ENCODE measurements at places on chromosomes 4 and X.

DNA sequence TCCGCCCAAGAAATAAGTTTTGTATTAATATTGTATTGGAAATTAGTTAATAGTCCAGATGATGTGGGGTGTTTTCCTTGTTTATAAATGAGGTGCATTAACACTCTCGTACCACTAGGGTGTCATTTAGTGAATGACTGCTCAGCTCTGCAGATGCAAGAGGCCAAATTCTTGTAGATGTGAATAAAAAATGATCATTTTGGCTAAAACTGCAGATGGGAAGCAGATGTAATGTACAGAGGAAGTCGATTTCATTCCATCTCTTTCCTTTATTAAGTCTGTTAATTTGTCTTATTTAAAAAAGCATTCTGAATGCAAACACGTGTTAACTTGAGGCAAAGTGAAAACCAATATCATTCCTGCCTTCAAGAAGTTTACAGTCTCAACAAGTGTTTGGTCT, 108.1 kb downstream of the DHX15 start:
- DNase-seq, result peak; percentile 2

DNA sequence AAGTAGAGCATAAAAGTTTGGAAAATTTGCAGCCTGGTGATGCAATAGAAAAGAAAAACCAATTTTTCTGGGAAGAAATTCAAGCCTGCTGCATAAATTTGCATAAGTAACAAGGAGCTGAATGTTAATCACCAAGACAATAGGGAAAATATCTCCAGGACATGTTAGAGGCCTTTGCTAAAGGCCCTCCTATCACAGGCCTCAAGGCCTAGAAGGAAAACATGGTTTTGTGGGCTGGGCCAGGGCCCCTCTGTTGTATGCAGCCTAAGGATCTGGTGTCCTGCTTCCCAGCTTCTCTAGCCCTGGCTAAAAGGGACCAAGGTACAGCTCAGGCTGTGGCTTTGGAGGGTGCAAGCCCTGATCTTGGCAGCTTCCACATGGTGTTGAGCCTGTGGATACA, 6.2 kb upstream of the RTL3 start:
- no peak for DNase-seq

DNA sequence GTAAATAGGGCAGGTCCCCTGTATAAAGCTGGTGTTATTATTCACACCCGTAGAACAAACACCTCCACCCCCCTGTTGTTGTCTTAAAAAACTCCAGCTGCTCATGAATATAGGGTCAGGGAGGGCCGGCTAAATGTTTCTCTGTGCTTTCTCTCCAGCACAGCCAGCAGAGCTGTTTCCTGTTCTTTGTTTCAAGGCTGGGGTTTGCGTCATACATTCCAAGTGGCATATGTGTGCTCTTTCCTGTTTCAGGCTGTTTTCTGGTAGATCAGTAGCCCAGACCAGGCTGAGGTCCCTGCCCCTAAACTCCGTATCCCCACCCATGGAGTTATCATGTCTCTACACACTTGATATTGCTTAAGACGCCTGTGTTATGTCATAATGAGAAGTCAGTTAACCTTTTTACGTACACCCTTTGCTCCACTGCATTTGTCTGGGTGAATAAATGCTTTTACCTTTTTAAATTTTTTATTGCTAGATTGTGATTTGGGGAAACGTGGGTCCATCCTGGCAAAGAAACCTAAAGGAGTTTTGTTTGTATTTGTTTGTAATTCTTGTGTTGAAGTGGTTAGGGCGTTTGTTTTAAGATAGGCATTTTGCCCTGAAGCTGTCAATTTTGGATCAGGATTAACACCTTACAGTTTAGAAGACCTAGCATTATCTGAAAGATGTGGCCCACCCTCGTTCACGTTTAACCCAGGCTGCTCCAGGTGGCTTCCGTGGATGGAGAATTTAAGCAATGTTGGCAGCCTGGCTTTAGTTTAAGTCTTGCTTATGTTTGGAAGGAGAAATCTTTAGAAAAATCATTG, 3.3 kb downstream of the KLF3 start:
- peak; percentile 98 for DNase-seq

DNA sequence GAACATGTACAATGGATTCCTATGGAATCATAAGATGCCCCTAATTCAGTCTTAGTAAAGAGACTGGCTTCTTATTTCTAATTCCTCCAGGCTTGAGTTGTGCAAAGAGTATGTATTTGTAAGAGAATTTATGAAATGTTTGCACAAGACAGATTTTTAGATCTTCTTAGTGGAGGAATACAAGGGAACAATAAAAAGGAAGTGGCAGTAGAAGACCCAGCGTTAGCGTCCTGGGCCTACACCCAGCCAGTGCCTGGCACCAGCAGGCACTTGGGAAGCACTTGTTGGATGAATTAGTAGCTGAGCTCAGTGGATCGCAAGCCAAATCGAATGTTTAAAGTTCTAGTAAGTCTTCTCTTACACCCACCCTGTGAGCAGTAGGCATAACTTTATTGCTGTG, 157.4 kb downstream of the PTTG2 start:
- DNase-seq, result no peak

DNA sequence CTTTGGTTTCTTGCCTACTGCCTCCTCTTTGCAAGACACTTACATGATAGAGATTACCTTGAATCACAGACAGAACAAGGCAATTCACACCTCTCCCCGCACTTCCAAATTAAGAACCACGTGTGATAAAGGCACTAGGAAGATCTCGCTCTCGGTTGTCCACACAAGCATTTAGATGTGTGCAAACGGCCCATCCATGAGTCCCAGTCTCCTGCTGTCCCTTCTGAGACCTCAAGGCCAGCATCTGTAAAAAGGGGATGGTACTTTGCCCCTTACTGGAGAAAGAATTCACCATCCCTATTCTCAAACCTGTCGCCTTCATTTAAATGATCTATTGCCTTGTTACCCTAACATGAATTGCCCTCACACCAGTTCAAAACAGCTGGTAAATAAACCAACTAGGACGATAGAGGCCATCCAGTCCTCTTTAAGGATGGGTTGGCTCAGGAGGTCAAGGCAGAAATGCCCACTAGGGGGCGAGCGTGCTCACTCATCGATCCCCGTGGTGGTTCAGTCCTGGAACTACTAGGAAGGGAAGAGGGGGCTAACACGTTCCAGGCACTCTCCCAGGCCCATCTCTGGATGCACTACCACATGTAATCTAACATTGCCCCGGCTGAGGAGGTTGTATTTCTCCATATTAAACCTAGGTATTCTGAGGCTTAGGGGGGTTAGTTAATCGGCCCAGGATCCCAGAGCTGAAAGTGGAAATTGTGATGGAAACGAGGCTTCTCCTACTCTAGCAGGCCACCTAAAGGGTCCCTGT, 95.8 kb downstream of the DHX15 start:
- peak; percentile 82 for DNase-seq

DNA sequence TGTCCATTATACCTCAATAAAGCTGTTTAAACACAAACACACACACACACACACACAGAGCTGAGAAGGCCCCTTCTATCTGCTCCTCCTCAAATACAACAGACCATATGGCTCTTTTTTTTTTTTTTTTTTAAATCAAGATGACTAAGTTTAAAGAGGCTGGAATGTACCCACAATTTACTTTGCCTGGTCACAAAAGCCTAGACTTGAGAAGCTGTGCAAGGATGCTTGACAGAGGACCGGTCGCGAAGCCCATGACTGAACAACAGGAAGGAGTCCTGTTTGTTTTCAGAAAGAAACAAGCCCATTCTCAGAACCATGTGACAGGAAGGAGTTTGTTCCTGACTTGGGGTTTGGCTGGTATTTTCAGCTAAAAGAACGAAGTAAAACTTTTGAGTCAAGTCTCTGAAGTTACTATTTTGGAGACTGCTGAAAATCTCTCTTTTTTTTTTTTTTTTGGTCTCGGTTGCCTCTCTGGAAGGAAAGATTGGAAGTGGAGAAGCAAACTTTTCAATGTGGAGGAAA, 650.9 kb upstream of the TENM3 start:
- DNase-seq, result no peak

GRCh38 chr4:164866817-164867490, 10.0 kb upstream of the APELA start:
- DNase-seq, result no peak

DNA sequence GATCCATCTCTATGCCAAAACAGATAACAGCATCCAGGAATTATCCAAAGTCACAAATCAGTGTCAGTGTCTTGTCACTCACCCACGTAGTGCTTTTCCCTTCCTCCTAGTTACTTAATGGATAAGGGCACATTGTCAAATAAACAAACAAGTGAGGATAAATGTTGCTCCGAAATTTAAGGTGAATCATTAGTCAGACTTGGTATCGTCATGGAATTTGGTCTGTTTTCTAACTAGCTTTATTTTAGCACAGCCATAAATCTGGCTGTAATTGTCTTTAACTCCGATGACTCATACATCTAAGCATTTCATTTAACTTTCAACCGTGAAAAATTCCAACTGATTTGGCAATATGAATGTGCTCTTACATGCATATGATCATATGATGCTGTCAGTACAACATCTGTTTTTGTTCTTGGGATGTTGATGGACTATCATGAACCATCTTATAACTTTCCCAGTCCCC, 83.3 kb downstream of the SNCA start:
- DNase-seq, result no peak
